Thoracic aorta (tissue), 2 donors: ENCODE measurements at places on chromosomes 2 and 18.

- DNase-seq, result no peak
These were observed 33.4 kb downstream of the TTR start for GRCh38 chr18:31624892-31625640.

- DNase-seq, result no peak
These were observed 7.0 kb downstream of the GPR45 start for GRCh38 chr2:105248316-105249070.

DNA sequence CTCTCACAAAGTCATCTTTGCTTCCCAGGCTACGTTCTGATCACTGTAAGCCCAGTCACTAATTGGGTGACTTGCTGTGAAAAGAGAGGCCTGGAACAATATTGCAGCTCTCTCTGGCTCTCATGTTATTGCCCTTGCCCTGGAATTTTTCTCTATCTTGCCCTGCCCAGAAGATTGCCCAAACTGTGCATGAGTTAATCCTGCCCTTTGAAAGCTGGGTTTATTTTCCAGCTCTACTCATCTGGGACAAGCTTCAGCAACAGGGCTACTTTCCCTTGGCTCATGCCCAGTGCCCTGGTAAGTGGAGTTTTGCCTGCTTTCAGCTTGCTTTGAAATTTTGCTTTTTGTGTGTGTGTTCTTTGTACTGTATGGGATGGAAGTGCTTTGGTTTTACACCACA, 6.9 kb upstream of the EHBP1 start:
- DNase-seq, result no peak

DNA sequence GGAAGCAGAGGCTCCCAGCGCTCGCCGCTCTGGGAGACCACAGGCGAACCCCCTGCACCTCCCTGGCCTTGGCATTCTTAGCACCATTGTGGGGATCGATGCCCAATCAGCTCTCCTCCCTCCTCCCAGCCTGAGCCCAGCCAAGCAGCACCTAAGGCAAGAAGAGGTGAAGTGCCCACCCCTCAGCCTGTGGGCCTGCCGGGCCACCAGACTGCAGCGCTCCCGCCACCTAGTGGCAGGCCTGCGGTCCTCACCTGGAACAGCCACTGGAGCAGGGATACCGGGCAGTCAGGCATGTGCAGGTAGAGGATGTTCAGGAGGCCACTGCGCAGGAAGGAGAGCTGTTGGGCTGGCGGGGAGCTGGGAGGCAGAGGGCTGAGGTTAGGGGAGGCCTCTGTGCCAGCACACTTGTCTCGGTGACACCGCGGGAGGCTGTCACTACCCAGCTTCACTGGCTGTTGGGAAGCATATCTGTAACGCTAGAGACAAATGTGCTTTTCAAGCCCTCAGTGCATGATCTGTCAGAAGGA, 35.2 kb downstream of the FAM178B start:
- no peak for DNase-seq

DNA sequence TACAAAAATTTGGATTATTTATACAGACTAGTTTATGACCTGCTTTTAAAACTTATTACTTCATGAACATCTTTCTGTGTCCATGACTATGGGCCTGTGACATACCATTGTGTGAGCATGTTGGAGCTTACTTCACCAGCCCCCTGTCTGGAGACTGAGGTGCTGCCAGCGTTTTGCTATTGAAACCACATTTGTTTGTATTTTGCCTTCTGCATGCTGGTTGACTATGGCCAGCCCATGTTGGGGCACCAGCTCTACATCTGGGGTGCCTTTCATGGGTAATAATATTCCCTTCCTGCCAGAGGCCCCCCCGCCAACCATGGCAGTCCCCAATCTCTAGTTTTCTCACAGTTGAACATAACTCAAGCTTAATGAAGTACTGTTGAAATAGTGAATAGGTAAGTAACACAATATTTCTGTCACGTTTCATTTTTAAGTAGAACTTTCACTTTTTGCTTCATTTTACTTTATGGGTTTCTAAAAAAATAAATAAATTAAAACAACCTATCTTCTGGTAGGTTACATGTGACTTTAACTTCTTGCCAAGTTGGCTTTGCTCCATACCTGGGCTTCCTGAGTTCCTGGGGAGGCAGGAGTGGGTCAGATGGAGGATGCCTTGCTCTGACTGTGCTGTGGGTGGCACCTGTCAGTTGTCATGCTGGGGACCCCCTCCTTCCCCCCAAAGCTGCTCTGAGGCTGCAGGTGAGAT, 63.9 kb downstream of the DGKD start:
- no peak for DNase-seq

DNA sequence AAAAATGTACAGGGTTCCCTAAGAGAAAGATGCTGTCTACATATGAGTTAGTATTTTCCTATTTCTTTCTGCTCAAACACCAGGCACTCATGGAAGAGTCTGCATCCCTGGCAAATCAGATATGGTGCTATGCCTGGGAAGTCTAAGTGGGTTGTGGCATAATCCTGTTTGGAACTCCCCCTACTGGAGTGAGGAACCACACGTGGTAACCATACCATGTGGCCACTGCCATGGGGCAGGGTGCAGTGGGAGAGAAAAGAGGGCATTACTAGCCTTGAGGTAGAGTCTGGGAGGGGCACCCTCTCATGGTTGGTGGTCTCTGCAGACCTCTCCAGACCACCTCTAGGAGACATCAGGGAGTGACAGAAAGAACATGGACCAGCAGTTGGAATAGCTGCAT, 257.9 kb upstream of the ATP5MC3 start:
- no peak for DNase-seq

GRCh38 chr2:171910494-171910893, 11.8 kb upstream of the HAT1 start:
- no peak for DNase-seq
